ENCODE measurements at places on chromosomes 11 and 22. TPM values are rescaled to one million over a fixed set of nuclear protein-coding genes. Genes with fewer than 3 reads are reported as not detected.

GRCh38 chr11:763073-763463, 14.2 kb downstream of the GATD1 start:
- no peaks in the 10 kb centered on the region for H3K27me3 ChIP-seq
- peaks cover 27% of the 10 kb centered on the region for H3K36me3 ChIP-seq
- peaks cover 7% of the 10 kb centered on the region for H3K4me1 ChIP-seq
- no peak for DNase-seq
- no peak overlapping the region for H3K4me3 ChIP-seq

Gene OR5P2
- not detected for total RNA-seq

GRCh38 chr11:37038911-37039310, 440.9 kb upstream of the RAG2 start:
- no peaks in the 10 kb centered on the region for H3K36me3 ChIP-seq
- no peak for DNase-seq
- H3K4me1 ChIP-seq = no peaks in the 10 kb centered on the region

Gene FOLR1
- 3.0 TPM for total RNA-seq

GRCh38 chr11:7858006-7858405, 61.3 kb upstream of the OR5P2 start:
- no peak overlapping the region for H3K4me3 ChIP-seq
- no peaks in the 10 kb centered on the region for H3K4me1 ChIP-seq
- peaks cover 4% of the 10 kb centered on the region for H3K27me3 ChIP-seq
- no peak for DNase-seq
- H3K27ac ChIP-seq = no peak overlapping the region
- no peaks in the 10 kb centered on the region for H3K36me3 ChIP-seq

DNA sequence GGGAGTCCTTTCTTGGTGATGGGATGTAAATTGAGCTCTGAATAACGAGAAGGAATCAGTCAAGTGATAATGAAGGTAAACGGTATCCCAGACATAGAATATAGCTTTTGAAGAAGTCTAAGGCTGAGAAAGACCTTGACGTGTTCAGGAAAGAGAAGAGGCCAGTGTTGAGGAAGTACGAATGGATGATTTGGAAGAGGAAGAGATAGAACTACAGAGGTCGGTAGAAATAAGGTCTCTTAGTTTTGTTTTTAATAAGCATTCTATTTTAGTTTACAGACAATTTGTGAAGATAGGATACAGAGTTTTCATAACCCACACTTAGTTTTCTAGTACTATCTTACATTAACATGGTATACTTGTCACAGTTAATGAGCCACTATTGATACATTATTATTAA, 1598.1 kb downstream of the FAM181B start:
- H3K27me3 ChIP-seq = no peaks in the 10 kb centered on the region
- H3K4me3 ChIP-seq = no peak overlapping the region
- no peaks in the 10 kb centered on the region for H3K36me3 ChIP-seq
- no peaks in the 10 kb centered on the region for H3K4me1 ChIP-seq

Gene TUG1
- 48.5 TPM for total RNA-seq

DNA sequence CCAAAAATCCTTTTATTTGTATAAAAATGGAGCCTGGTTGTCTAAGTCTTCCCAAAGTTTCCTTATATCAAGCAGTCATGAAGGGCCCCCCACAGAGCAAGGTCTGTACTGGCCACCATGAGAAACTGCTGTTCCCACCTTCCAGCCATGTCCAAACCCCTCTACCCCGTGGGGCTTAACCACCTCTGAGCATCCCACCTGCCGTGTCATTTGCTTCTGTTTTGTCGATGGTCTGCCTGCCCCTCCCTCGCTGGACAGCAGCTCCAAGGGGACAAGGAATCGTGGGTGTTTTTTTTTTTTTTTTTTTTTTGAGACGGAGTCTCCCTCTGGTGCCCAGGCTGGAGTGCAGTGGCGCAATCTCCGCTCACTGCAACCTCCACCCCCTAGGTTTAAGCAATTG, 11.1 kb upstream of the ANO1 start:
- H3K4me1 ChIP-seq = peaks cover 10% of the 10 kb centered on the region
- H3K4me3 ChIP-seq = no peak overlapping the region
- no peaks in the 10 kb centered on the region for H3K36me3 ChIP-seq
- H3K27me3 ChIP-seq = no peaks in the 10 kb centered on the region
- DNase-seq = no peak
- H3K27ac ChIP-seq = no peak overlapping the region

GRCh38 chr11:35376613-35377012, 42.7 kb downstream of the SLC1A2 start:
- no peaks in the 10 kb centered on the region for H3K36me3 ChIP-seq
- H3K27ac ChIP-seq = no peak overlapping the region
- H3K4me3 ChIP-seq = no peak overlapping the region
- no peak for DNase-seq

GRCh38 chr22:22395245-22395644, 113.3 kb downstream of the ZNF280B start:
- no peaks in the 10 kb centered on the region for H3K36me3 ChIP-seq
- H3K4me3 ChIP-seq = no peak overlapping the region
- H3K27ac ChIP-seq = no peak overlapping the region

Gene MPZL3
- total RNA-seq = 8.0 TPM

Gene OR2AG1
- not detected for total RNA-seq

DNA sequence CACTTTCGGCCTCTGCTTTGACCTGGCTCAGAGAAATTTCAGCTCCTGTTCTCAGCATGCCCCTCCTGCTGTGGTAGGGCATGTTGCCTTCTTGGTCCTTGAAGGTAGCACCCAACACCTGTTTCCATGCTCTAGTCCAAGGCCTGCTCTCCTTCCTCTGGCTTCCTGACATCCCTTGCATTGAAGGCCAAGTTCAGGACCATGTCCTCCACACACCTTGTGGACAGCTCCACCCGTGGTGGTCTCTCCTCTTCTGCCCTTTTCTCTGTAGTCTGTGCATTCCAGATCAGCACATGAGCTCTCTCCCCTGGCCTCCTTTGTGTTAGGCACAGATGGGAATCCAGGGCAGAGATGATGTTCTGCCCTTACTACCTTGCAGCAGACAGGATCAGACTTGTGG, 225.3 kb downstream of the ADAMTS15 start:
- H3K36me3 ChIP-seq = no peaks in the 10 kb centered on the region
- no peak for DNase-seq
- H3K4me3 ChIP-seq = no peak overlapping the region
- H3K27ac ChIP-seq = no peak overlapping the region
- H3K4me1 ChIP-seq = peaks cover 9% of the 10 kb centered on the region

Gene NCF4
- total RNA-seq = 5.9 TPM

- H3K27ac ChIP-seq = no peak overlapping the region
- peaks cover 2% of the 10 kb centered on the region for H3K4me1 ChIP-seq
- no peaks in the 10 kb centered on the region for H3K36me3 ChIP-seq
- H3K27me3 ChIP-seq = no peaks in the 10 kb centered on the region
- DNase-seq = no peak
- H3K4me3 ChIP-seq = no peak overlapping the region
These were observed 48.9 kb upstream of the TCF20 start for GRCh38 chr22:42319386-42319785.

GRCh38 chr11:16902781-16903378, 111.3 kb downstream of the PLEKHA7 start:
- no peak overlapping the region for H3K4me3 ChIP-seq
- H3K27ac ChIP-seq = no peak overlapping the region
- H3K4me1 ChIP-seq = peaks cover 19% of the 10 kb centered on the region
- H3K27me3 ChIP-seq = no peaks in the 10 kb centered on the region
- no peak for DNase-seq
- H3K36me3 ChIP-seq = no peaks in the 10 kb centered on the region

GRCh38 chr11:109728056-109728455, 306.1 kb downstream of the C11orf87 start:
- H3K4me1 ChIP-seq = no peaks in the 10 kb centered on the region
- DNase-seq = no peak
- H3K27me3 ChIP-seq = no peaks in the 10 kb centered on the region
- H3K36me3 ChIP-seq = no peaks in the 10 kb centered on the region
- no peak overlapping the region for H3K27ac ChIP-seq

DNA sequence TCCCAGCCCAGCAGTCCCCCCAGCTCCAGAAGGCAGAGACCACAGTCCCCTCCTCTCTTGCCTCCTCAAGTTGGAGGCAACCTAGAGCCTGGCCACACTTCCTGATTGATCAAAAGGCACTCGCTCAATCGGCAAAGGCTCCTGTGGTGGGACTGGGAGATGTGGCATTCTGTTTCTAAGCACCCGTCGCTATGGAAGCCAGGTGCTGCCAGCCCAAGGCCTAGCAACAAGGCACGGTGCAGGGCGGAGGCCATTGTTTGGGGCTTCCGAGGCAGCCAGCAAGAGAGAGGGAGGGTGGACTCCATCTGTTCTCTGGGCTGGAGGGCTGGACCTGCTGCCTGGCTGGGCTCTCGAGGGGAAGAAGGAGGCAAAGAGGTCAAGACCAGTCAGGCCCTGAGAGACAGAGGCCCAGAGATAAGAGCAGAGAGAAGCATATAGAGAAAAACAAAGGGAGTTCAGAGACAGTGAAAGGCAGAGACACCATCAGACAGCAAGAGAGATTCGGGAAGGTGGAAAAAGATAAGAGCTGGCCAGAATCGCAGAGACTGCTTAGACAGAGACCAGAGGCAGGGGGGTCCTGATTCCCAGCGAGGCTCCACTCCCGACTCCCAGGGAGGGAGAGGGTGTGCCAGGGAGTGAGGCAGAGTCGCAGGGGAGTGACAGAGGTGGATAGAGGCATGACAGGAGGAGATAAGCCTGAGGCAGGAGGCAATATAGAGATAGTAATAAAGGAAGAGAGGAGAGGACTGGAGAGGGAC, 21.2 kb downstream of the PDE2A start:
- no peaks in the 10 kb centered on the region for H3K4me1 ChIP-seq
- no peaks in the 10 kb centered on the region for H3K36me3 ChIP-seq
- no peak overlapping the region for H3K27ac ChIP-seq

Gene OR5M11
- not detected for total RNA-seq

GRCh38 chr22:33209930-33210784, 152.0 kb upstream of the SYN3 start:
- peak; percentile 14 for DNase-seq
- no peaks in the 10 kb centered on the region for H3K27me3 ChIP-seq
- H3K4me1 ChIP-seq = peaks cover 5% of the 10 kb centered on the region
- H3K4me3 ChIP-seq = no peak overlapping the region
- H3K27ac ChIP-seq = no peak overlapping the region

Gene UBQLNL
- total RNA-seq = 0.52 TPM

GRCh38 chr11:92793189-92793588, 176.3 kb upstream of the MTNR1B start:
- no peak overlapping the region for H3K27ac ChIP-seq
- H3K27me3 ChIP-seq = no peaks in the 10 kb centered on the region
- H3K36me3 ChIP-seq = no peaks in the 10 kb centered on the region
- no peak for DNase-seq

Gene SUSD2
- total RNA-seq = 7.6 TPM

Gene LARGE1
- total RNA-seq = 21.1 TPM

- H3K36me3 ChIP-seq = no peaks in the 10 kb centered on the region
- H3K4me1 ChIP-seq = no peaks in the 10 kb centered on the region
- no peak overlapping the region for H3K4me3 ChIP-seq
- DNase-seq = no peak
- H3K27me3 ChIP-seq = no peaks in the 10 kb centered on the region
These were observed 18.3 kb upstream of the RFPL3 start for GRCh38 chr22:32339190-32340012.

DNA sequence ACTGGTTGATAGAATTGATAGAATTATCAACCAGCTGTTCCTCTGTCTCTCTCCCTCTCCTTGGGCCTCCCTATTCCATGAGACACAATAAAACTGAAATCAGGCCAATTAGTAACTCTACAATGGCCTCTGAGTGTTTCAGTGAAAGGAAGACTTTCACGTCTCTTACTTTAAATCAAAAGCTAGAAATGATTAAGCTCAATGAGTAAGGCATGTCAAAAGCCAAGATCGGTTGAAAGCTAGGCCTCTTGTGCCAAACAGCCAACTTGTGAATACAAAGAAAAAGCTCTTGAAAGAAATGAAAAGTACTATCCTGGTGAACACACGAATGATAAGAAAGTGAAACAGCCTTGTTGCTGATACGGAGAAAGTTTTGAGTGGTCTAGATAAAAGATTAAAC, 16.6 kb downstream of the PIH1D2 start:
- no peaks in the 10 kb centered on the region for H3K36me3 ChIP-seq
- H3K4me3 ChIP-seq = no peak overlapping the region
- DNase-seq = no peak
- no peak overlapping the region for H3K27ac ChIP-seq
- no peaks in the 10 kb centered on the region for H3K4me1 ChIP-seq

Gene PIK3C2A
- 40.0 TPM for total RNA-seq

Gene OR10A2
- total RNA-seq = not detected

GRCh38 chr11:76629116-76629852, 41.3 kb downstream of the LRRC32 start:
- no peaks in the 10 kb centered on the region for H3K36me3 ChIP-seq
- no peak overlapping the region for H3K27ac ChIP-seq
- H3K4me1 ChIP-seq = no peaks in the 10 kb centered on the region
- DNase-seq = no peak
- H3K4me3 ChIP-seq = no peak overlapping the region
- H3K27me3 ChIP-seq = no peaks in the 10 kb centered on the region

- peaks cover 6% of the 10 kb centered on the region for H3K4me1 ChIP-seq
- no peak for DNase-seq
These were observed 7.3 kb downstream of the PARVB start for GRCh38 chr22:44031158-44031952.

- H3K4me1 ChIP-seq = peaks cover 55% of the 10 kb centered on the region
- DNase-seq = peak; percentile 82
- H3K27me3 ChIP-seq = no peaks in the 10 kb centered on the region
- H3K27ac ChIP-seq = peak overlapping the region; percentile 98
- no peaks in the 10 kb centered on the region for H3K36me3 ChIP-seq
- H3K4me3 ChIP-seq = peak overlapping the region; percentile 52
These were observed 731 bp downstream of the GSTP1 start for GRCh38 chr11:67584205-67584880.

DNA sequence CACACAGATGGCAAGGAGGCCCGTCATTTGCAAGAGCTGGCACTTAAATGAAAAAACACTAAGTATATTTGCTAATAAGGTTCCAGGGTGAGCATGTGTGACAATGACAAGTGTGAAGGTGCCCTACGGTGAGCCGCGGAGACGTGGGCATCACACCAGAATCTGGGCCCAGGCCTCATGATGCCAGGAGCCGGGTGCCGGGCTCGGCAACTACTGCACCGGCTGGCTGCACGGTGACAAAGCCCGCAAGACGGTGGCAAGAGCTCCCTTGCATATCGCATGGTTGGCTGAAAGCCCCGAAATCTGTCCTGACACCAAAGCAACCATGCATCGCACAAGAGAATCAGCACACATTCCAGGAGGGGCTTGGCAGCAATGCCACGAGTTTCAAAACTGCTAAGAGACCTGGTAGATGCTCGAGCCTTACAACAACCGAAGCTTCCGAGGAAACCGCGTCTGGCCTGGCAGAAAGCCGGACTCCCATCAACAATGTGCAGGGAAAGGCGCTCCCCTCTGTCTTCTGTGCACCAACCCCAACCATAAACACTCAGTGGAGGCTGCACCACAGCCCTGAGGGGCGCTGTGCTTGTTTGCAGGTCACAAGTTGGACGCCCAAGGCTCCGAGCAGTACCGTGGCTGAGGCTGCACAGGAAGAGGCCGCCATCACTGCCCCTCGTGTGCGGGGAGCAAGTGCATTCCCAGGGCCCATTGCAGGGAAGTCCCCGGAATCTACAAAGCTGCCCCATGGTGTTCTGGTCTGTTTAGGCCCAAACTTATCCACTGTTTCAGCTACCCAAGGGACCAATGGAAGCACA, 339.7 kb downstream of the CTTN start:
- H3K27ac ChIP-seq = no peak overlapping the region
- no peaks in the 10 kb centered on the region for H3K27me3 ChIP-seq

- H3K36me3 ChIP-seq = no peaks in the 10 kb centered on the region
- no peak overlapping the region for H3K27ac ChIP-seq
These were observed 608.6 kb upstream of the KIRREL3 start for GRCh38 chr11:127609025-127609773.

- H3K4me3 ChIP-seq = no peak overlapping the region
- H3K4me1 ChIP-seq = peaks cover 21% of the 10 kb centered on the region
- no peaks in the 10 kb centered on the region for H3K27me3 ChIP-seq
- DNase-seq = no peak
- H3K27ac ChIP-seq = no peak overlapping the region
- no peaks in the 10 kb centered on the region for H3K36me3 ChIP-seq
These were observed 238.4 kb downstream of the TBC1D22A start for GRCh38 chr22:47000888-47001287.

All from body of pancreas (tissue), 4 donors.